Activated CD4-positive, alpha-beta T cell treated with anti-CD3 and anti-CD28 coated beads, Interleukin-10, Interleukin-2, amounts not matched to agents 100 ng/mL and 50 ng/mL, durations not matched to agents 16 hours and 8 hours (primary cell): ENCODE measurements at places on chromosomes 13 and 19.

GRCh38 chr19:35207391-35207871 lies 21.1 kb downstream of the FAM187B start:
- DNase-seq = peak; percentile 16

GRCh38 chr13:66427458-66427861 lies 802.7 kb downstream of the PCDH9 start:
- DNase-seq = no peak

GRCh38 chr19:46925548-46925950 lies 64.8 kb downstream of the ARHGAP35 start:
- DNase-seq = no peak

DNA sequence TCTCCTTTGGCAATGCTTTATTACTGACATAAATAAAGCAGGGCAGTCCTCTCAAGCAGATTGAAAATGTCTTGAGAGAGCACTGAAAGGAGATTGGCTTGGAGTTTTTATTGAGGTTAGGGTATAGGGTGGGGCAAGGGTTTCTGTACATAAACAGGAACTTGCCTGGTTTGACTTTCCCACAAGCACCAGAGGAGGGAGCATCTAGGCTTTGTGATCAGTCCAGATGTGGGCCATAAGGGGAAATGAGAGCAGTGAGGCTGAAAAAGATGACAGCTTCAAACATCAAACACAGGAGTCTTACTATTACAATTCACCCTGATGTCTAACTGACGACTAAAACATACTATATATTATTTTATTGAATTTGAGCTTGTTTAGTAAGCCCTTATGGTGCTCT lies 260.9 kb downstream of the MTUS2 start:
- peak; percentile 18 for DNase-seq

GRCh38 chr19:2081873-2082810 lies 14.0 kb downstream of the MOB3A start:
- DNase-seq = peak; percentile 77

DNA sequence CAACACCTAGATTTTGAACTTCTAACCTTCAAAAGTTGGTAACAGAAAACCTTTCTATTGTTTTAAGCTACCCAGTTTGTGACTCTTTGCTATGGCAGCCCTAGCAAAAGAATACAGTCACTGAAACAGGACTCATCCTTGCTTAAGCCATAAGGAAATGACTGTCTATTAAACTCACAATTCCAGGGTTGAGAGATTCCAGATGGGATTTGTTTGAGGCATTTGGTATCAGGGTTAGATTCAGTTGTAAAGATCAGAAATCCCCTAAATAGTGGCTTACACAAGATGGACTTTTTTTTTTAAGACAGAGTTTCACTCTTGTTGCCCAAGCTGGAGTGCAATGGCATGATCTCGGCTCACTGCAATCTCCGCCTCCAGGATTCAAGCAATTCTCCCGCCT lies 41.1 kb upstream of the RGCC start:
- DNase-seq = no peak

- no peak for DNase-seq
Observed at GRCh38 chr19:55034751-55035150, 3.3 kb downstream of the GP6 start.

GRCh38 chr13:89490661-89491060 lies 1819.5 kb downstream of the SLITRK5 start:
- DNase-seq = no peak

GRCh38 chr13:94946039-94946438 lies 233.7 kb upstream of the SOX21 start:
- no peak for DNase-seq

GRCh38 chr13:29905845-29906244 lies 55.4 kb upstream of the UBL3 start:
- no peak for DNase-seq

DNA sequence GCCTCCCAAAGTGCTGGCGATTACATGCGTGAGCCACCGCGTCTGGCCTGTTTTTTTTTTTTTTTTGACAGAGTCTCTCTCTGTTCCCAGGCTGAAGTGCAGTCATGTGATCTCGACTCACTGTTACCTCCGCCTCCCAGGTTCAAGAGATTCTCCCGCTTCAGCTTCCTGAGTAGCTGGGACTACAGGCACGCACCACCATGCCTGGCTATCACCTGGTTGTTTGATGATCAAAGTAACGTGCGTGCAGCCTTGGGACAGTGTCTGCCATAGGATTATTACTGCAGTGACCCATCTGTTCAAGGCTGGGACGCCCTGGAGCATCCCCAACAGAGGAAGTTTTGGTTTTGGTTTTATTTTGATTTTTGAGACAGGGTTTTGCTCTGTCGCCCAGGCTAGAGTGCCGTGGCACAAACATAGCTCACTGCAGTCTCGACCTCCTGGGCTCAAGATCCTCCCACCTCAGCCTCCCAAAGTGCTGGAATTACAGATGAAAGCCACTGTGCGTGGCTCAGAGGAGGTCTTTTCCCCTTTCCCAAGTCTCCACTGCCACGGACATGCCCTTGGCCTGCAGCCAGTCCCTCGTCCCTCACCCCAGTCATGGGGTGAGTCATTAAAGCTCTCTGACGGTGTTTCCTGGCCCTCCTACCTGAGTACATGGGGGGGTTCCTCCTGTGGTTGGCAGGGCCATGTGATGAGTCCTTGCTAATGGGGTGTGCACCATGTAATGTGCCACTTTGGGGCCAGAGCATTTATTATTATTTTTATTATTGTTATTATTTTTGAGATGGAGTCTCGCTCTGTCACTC lies 65.6 kb downstream of the IER2 start:
- peak; percentile 36 for DNase-seq
